Cardiac muscle cell (in vitro differentiated cells and primary cell): ENCODE measurements at places on chromosomes 6 and 20. TPM values are rescaled to one million over a fixed set of nuclear protein-coding genes. Genes with fewer than 3 reads are reported as not detected.

Gene SEMG1
- total RNA-seq: not detected in 2 replicates

Gene MYH7B
- total RNA-seq: 30.2 and 73.2 TPM in 2 replicates

Gene ADAM33
- 0.07 and 1.3 TPM in 2 replicates for total RNA-seq

Gene BMP7
- 213 and 276 TPM in 2 replicates for total RNA-seq

Gene OPRL1
- total RNA-seq: 5.3 and 9.6 TPM in 2 replicates

Gene CCN5
- total RNA-seq: not detected in 2 replicates

Gene ECHDC1
- 34.1 and 36.1 TPM in 2 replicates for total RNA-seq

Gene PPP1R14C
- total RNA-seq: 104 and 106 TPM in 2 replicates

Gene MOXD1
- 19.0 and 30.6 TPM in 2 replicates for total RNA-seq

Gene LSM14B
- total RNA-seq: 63.3 and 71.8 TPM in 2 replicates

Gene RNF39
- total RNA-seq: not detected in 2 replicates

Gene SNAI1
- 6.3 and 13.4 TPM in 2 replicates for total RNA-seq

Gene CD93
- 0.11 and 0.63 TPM in 2 replicates for total RNA-seq

DNA sequence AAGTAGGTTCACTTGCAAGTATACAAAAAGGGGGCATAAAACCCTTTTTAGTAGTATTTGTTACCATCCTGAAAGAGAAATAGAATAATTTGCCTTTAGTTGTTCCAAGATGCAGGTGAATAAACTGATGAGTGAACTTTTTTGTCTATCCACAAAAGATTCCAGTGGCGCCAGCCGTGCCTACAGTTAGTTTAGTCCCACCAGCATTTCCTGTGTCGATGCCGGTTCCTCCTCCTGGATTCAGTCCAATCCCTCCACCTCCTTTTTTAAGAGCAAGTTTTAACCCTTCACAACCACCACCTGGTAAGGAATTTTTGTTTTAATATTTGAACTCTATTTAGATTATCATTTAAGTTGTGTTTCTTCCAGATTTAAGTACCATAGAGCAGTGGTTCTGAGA lies 90.9 kb downstream of the SCAF8 start:
- H3K36me3 ChIP-seq: peaks cover 55% of the 10 kb centered on the region
- H3K4me3 ChIP-seq: no peak overlapping the region
- H3K27ac ChIP-seq: peak overlapping the region; percentile 12
- peaks cover 17% of the 10 kb centered on the region for H3K4me1 ChIP-seq

GRCh38 chr20:62485062-62485700 lies 9.4 kb upstream of the GATA5 start:
- H3K36me3 ChIP-seq: no peaks in the 10 kb centered on the region
- peaks cover 80% of the 10 kb centered on the region for H3K4me1 ChIP-seq
- peak; percentile 85 for DNase-seq
- H3K27ac ChIP-seq: peak overlapping the region; percentile 90
- H3K27me3 ChIP-seq: no peaks in the 10 kb centered on the region

DNA sequence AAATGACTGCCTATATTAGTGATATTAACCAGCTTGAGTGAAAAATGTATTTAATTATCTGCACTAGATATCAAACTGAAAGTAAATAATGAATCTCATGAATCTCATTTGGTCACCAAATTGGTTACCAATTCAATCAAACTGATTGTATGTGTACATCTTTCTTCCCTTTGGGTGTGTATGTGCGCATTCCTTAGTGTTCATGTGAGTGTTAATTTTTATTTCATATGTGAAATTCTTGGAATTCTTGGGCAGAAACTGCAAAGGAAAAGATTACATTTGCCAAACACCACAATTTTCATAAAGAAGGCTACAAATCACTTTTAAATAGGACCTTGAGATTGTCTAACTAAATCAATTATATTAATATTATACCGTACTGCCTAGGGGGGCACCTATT lies 648.4 kb upstream of the MARCKS start:
- no peaks in the 10 kb centered on the region for H3K27me3 ChIP-seq
- no peaks in the 10 kb centered on the region for H3K4me1 ChIP-seq
- DNase-seq: no peak
- no peaks in the 10 kb centered on the region for H3K36me3 ChIP-seq
- H3K27ac ChIP-seq: no peak overlapping the region
- H3K4me3 ChIP-seq: no peak overlapping the region

GRCh38 chr20:10465135-10465534 lies 30.0 kb downstream of the SLX4IP start:
- no peaks in the 10 kb centered on the region for H3K36me3 ChIP-seq
- H3K27me3 ChIP-seq: no peaks in the 10 kb centered on the region
- no peak for DNase-seq
- no peaks in the 10 kb centered on the region for H3K4me1 ChIP-seq
- H3K27ac ChIP-seq: no peak overlapping the region

GRCh38 chr6:156984178-156984738 lies 207.1 kb downstream of the ARID1B start:
- no peak overlapping the region for H3K4me3 ChIP-seq
- H3K27me3 ChIP-seq: no peaks in the 10 kb centered on the region
- no peaks in the 10 kb centered on the region for H3K36me3 ChIP-seq
- no peak overlapping the region for H3K27ac ChIP-seq

GRCh38 chr6:32371229-32371628 lies 474 bp downstream of the TSBP1 start:
- no peaks in the 10 kb centered on the region for H3K36me3 ChIP-seq
- no peaks in the 10 kb centered on the region for H3K4me1 ChIP-seq
- no peak overlapping the region for H3K27ac ChIP-seq
- no peak overlapping the region for H3K4me3 ChIP-seq

DNA sequence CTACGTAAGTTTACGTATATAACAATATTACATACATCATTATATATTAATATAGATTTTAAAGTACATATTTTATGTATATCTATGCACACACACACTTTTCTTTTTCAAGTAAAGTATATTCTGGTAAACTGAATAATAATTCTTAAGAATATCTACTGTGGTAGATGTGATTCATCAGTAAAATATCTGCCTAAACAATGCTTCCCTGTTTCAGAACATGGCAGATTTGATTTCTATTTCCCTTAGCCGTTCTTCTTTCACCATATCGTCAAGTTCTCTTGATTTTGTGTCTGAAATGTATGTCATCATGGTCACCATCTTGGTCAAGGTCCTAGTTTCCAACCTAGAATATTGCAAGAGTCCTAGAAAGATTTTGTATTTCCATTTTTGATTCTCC lies 195.6 kb downstream of the HDGFL1 start:
- no peaks in the 10 kb centered on the region for H3K27me3 ChIP-seq
- no peaks in the 10 kb centered on the region for H3K36me3 ChIP-seq
- peak; percentile 66 for DNase-seq
- H3K4me1 ChIP-seq: no peaks in the 10 kb centered on the region
- H3K27ac ChIP-seq: no peak overlapping the region

- no peaks in the 10 kb centered on the region for H3K36me3 ChIP-seq
- H3K4me1 ChIP-seq: no peaks in the 10 kb centered on the region
- H3K4me3 ChIP-seq: no peak overlapping the region
- H3K27me3 ChIP-seq: no peaks in the 10 kb centered on the region
- DNase-seq: peak; percentile 21
These were observed 65.0 kb downstream of the FAM120B start for GRCh38 chr6:170371588-170371987.

- no peaks in the 10 kb centered on the region for H3K36me3 ChIP-seq
- DNase-seq: no peak
- H3K27me3 ChIP-seq: no peaks in the 10 kb centered on the region
- no peak overlapping the region for H3K27ac ChIP-seq
- no peak overlapping the region for H3K4me3 ChIP-seq
These were observed 390.4 kb upstream of the SLC35B3 start for GRCh38 chr6:8825726-8826125.

DNA sequence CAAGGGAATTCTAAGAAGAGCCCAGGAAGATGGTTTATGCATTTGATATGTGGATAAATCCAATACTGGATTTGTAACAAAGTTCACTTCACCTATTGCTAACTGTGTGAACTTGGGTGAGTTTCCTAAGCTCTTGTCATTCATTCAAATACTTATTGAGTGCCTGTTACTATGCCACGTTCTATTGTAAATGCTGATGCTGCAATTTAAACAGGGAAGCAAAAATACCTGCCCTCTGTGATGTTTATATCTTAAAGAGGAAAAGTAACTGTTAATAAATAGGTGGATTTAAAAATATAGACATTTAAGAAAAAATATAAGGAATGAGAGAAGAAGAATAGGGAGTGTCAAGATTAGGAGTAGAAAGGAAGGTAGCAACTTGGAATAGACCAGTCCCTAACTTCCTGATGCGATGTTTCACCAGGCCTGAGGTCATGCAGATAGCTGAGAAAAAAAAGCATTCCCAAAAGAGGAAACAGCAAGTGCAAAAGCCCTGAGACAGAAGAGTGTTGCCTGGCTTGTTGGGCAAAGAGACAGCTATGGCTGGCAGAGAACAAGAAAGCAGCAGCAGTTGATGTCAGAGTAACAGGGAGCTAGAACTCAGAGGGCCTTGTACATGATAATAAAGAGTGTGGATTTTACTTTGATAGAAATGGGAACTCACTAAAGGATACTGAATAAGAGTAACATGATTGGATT lies 54.3 kb upstream of the TCF21 start:
- no peaks in the 10 kb centered on the region for H3K36me3 ChIP-seq
- H3K27me3 ChIP-seq: peaks cover 3% of the 10 kb centered on the region
- H3K27ac ChIP-seq: no peak overlapping the region
- DNase-seq: no peak

DNA sequence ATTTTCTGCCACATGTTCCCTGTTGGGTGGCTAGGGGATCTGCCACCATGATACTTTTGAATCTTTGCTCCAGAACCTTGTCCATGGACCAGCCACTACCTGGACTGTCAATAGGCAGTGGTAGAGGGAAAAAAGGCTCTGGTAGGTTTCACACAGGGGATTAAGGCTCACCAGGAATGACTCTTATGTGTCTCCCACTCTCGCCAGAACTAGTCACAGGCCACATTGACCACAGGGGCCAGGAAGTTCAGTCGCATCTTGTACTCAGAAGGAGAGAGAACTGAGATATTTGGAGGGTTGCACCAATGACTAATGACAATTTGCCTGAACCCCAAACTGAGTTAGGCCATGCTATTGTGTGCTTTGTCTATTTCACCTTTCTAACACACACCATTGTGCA lies 23.6 kb upstream of the APCDD1L start:
- no peaks in the 10 kb centered on the region for H3K36me3 ChIP-seq
- no peak overlapping the region for H3K4me3 ChIP-seq
- H3K27me3 ChIP-seq: no peaks in the 10 kb centered on the region
- DNase-seq: no peak
- no peaks in the 10 kb centered on the region for H3K4me1 ChIP-seq

DNA sequence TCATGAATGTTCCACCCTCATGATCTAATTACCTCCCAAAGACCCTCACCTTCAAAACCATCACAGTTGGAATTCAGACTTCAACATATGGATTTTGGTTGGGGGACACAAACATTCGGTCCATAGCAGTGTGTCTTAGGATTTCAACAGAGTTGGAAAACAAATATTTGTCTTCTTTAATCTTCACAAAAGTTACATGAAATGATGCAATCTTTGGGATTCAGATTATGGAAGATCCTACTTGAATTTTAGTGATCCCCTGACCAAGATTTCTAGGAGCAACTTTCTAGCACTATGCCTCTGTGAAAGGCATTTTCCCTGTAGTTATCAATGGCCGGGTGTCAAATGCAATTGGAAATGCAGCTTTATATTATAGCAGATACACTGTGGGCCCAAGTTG lies 86.5 kb downstream of the TRMT11 start:
- no peak overlapping the region for H3K4me3 ChIP-seq
- DNase-seq: no peak
- H3K27me3 ChIP-seq: no peaks in the 10 kb centered on the region
- no peaks in the 10 kb centered on the region for H3K4me1 ChIP-seq
- no peaks in the 10 kb centered on the region for H3K36me3 ChIP-seq

DNA sequence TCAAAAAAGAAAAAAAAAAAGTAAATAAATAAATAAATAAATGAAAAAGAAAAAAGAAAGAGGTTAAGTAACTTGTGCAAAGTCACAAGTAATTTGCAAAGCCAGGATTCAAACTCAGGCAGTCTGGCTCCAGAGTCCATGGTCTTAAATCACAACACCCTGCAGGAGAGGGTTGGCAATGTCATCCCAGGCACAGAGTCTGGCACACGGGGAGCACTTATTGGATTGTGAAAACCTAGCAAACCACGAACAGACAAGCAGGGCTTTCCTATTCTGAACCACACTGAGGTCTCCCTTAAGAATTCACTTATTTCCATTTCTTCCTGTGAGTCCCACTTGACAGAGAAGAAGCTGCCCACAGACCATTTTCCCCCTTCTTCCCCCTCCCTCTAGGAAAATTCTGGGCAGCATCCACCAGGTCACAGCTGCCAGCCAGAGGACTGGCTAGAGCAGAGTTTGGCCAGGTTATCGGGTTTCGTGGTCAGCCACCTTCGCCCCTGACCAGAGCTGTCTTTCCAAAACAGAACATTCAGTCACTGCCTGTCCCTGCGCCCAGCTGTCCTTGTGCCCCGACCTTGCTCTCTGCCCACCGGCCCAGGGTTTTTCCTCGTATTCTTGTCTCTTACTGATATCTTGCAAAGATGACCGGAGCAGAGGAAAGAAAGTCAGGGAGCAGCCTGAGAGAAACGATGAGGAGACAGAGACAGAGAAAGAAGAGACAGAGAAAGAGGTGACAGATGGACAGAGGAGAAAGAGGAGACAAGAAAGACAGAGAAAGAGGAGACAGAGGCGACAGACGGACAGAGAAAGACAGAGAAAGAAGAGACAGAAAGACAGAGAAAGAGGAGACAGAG lies 106.4 kb upstream of the PTPN1 start:
- H3K27ac ChIP-seq: no peak overlapping the region
- H3K36me3 ChIP-seq: no peaks in the 10 kb centered on the region
- H3K27me3 ChIP-seq: no peaks in the 10 kb centered on the region
- H3K4me1 ChIP-seq: peaks cover 16% of the 10 kb centered on the region
- H3K4me3 ChIP-seq: no peak overlapping the region

DNA sequence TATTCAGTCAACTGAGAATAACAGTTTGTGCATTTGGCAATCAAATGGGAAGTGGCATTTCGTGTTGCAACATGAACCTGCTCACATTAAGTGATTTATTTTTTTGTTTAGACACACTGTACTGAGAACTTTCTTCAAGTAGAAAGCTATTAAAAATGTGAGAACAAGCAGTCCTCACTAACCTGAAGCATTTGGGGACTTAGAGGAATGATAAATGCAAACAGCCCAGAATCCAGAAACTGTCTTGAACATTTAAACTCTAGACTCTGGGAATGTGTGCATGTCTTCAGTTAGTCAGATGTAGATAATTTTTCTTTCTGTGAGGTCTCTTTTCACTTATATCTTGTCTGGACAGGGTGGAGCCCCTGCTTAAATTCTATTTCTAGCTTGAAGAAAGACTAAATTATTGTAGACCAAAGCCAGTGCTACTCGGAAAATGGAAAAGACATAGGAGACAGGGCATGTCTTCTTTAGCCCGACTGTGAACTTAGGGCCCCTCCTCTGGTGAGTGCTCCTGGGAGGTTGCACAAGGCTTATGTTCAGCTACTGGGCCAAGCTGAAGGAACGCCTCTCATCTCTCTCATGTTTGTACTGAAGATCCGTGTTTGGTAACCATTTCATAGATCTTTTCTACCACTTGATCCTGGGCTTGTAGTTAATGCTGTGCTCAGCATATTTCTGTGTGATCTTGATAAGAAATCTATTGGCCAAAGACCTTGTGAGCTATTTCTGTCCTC lies 70.1 kb downstream of the SLX4IP start:
- H3K4me3 ChIP-seq: no peak overlapping the region
- H3K36me3 ChIP-seq: no peaks in the 10 kb centered on the region
- no peaks in the 10 kb centered on the region for H3K27me3 ChIP-seq

GRCh38 chr6:42378536-42378935 lies 73.2 kb downstream of the TRERF1 start:
- no peaks in the 10 kb centered on the region for H3K36me3 ChIP-seq
- peak overlapping the region; percentile 80 for H3K27ac ChIP-seq
- no peak for DNase-seq
- peaks cover 54% of the 10 kb centered on the region for H3K4me1 ChIP-seq

GRCh38 chr6:14841901-14842421 lies 403.9 kb upstream of the JARID2 start:
- H3K4me3 ChIP-seq: no peak overlapping the region
- peak; percentile 98 for DNase-seq
- no peaks in the 10 kb centered on the region for H3K27me3 ChIP-seq
- peaks cover 17% of the 10 kb centered on the region for H3K4me1 ChIP-seq
